ENCODE measurements at places on chromosomes 2 and 18.
A peak's percentile ranks its signal among the peaks of the same experiment; 100 is the strongest.

GRCh38 chr2:74497777-74498499 lies 1.5 kb downstream of the LBX2 start:
- DNase-seq: peak; percentile 27

DNA sequence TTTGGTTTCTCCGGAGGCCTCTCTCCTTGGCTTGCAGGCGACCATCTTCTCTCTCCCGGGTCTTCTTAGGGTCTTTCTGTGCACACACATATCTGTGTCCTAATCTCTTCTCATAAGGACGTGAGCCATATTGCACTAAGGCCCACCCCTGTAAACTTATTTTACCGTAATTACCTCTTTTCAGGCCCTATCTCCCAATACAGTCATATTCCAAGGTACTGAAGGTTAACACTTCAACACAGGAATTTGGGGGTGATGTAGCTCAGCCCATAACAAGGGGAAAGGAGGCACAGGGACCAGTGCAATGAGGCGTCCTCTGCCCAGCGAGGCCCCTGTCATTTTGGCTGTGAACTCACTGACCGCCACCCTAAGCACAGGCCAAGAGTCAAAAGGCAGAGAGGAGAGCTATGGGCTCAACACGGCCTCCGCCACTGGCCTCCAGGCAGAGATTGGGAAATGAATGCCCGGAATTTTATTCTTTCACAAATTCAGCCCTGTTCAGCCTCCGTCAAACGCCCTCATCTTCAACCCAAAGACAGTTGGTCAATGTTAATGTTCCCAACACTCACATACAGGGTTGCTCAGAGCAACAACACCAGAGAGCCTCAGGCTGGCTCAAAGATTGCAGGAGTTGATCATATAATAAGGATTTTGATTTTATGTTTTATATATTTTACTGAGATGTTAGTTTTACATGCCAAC lies 15.9 kb upstream of the NMUR1 start:
- DNase-seq: no peak

- no peak for DNase-seq
Observed at GRCh38 chr2:167355821-167356220, 467.5 kb downstream of the XIRP2 start.

DNA sequence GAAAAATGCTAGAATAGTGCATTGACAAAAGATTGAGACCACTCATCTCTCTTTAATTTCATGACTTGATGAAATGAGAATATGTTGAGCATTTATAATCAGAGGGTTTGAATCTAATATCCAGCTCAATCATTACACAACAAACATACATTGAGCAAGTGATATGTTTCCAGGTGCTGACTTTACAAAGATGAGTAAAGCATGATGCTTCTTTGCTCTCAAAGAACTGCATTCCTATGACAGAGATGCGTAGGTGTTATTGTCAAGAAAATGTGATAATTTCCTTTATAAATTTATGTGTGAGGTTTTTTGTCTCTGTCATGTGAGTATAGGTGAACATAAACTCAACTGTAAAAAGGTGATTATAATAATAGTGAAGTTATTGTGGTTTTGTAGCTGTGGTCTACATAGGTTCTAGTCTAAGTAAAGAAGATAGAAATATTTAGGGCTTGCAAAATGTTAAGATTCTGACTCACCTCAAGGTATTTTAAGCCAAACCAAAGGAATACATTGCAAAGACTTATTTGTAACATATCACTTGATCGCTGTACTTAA lies 389.8 kb downstream of the GALNT13 start:
- DNase-seq: no peak

DNA sequence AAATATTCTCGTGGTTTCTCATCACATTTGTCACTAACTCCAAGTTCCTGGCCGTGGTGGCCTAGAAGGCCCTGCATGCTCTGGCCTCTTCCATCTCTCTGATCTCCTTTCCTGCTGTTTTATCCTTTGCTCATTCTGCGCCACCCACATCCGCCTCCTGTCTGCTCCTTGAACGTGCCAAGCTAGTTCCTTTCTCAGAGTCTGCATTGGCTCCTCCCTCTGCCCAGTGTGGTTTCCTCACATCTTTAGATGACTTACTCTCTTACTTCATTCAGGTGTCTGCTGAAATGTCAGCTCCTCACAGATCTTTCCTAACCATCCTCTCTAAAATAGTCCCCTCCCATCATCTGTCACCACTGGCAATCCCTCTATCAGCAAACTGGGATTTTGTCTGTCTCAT lies 158.6 kb upstream of the RBMS1 start:
- DNase-seq: peak; percentile 56

Data from activated CD4-positive, alpha-beta T cell treated with anti-CD3 and anti-CD28 coated beads, Interleukin-2, amount 50 U/mL, for 1 hour (primary cell).